ENCODE measurements at places on chromosomes 6 and 20.

- no peak for DNase-seq
These were observed 122.2 kb downstream of the JPH2 start for GRCh38 chr20:44064501-44065400.

DNA sequence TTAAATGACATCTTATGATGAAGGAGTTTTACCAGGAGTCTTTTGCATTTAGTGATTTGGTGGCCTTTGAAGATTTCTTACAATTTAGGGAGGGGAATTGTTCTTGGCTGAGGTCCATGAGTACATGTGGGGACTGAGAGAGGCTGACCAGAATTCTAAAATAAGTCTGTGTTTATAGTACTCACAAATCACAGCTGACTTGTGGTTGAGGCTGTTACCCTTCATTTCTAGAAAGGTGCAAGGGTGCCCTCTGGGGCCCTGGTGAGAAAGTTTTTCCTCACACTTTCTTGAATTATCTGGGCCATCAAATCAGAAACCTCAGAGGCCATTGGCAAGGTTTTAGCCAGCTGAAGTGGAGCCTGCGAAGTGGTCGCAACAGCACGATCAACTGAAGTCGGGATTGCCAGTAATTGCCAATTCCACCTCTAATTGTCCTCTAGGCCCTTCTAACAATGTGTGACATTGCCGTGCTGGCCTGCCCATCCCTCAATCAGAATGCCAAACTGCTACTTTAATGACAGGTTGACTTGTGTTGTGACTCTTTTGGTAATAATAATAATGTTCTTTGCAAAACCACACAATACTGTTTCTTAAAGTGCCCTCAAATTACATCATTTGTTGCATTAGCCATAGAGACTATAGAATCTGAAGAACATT is 221.6 kb downstream of the OGFRL1 start:
- no peak for DNase-seq

DNA sequence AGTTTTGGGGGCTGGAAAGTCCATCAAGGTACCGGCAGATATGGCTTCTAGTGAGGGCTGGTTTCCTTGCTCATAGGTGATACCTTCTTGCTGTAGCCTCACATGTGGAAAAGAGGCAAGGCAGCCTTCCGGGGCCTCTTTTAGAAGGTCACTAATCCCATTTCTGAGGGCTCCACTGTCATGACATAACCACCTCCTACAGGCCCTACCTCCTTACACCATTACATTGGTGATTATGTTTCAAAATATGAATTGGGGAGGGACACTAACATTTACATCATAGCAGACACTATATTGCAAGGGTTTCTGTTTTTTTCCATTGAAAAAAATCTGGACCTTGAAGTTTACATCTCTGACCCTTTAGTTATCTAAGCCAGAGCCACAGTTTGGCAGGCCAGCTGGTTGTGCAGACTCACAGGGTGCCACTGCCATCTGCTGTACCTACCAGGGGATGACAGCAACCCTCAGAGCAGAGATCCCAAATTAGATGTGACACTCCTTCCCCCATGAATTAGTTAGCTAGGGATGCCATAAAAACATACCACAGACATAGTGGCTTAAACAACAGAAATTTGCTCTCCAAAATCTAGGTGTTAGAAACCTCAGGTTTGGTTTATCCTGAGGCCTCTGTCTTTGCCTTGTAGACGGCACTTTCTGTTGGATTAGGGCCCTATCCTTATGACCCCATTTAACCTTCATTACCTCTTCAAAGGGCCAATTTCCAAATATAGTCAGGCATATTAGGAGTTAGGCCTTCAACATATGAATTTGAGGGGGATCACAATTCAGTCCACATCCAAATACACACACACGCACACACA is 166.4 kb upstream of the RNF217 start:
- DNase-seq: no peak

GRCh38 chr6:41073968-41074691 is 1.4 kb downstream of the NFYA start:
- no peak for DNase-seq

GRCh38 chr20:20606050-20606449 is 106.4 kb downstream of the RALGAPA2 start:
- DNase-seq: no peak

DNA sequence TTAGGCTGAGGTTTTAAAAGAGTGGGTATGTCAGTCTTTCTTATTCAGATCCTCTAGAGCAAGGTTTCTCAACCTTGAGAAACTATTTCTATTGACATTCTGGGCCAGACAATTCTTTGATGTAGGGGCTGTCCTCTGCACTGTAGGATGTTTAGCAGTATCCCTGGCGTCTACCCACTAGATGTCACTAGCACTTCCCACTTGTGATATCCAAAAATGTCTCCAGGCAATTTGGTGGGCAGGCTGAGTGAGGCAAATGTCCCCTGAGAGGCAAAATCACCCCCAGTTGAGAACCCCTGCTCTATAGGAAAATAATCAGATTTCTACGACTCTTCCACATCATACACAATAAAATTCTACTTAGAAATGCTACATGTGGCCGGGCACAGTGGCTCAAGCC is 7.7 kb upstream of the ZKSCAN8 start:
- DNase-seq: no peak

GRCh38 chr6:24985323-24985722 is 49.6 kb upstream of the RIPOR2 start:
- no peak for DNase-seq

- no peak for DNase-seq
These were observed 325.6 kb downstream of the BTBD3 start for GRCh38 chr20:12243327-12243726.

DNA sequence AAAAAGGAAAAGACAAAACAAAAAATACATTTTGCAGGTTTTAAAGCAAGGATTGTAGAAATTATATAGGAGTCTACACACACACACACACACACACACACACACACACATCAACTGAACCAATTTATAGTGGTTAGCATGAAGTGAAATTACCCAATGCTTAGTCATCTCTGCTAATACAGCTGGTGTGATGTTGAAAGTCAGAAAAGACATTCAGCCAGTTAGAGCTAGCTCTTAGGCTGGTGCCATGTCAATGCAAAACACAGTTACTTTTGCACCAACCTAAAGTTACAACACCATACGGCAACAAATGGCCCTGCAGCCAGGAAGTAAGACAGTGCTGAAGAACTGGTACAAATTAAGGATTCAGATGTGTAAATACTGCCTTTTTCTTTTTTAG is 15.2 kb downstream of the FAM210B start:
- no peak for DNase-seq

GRCh38 chr6:112302142-112302705 is 44.9 kb upstream of the RFPL4B start:
- no peak for DNase-seq

DNA sequence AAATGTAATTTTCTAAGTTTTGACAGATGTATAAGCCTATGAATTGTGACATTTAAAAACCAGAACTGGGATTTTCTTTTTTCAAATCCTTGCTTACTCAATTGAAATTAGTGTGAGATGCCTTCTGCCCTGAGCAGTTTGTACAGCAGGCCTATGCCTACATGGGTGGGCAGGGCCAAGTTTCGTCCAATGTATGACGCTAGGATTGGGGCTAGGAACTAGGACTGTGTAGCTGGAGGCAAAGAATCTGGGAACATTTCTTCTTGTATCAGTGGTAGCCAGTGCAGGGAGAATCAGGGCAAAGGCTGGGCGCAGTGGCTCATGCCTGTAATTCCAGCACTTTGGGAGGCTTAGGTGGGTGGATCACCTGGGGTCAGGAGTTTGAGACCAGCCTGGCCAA is 3.9 kb upstream of the PTPRA start:
- DNase-seq: no peak

DNA sequence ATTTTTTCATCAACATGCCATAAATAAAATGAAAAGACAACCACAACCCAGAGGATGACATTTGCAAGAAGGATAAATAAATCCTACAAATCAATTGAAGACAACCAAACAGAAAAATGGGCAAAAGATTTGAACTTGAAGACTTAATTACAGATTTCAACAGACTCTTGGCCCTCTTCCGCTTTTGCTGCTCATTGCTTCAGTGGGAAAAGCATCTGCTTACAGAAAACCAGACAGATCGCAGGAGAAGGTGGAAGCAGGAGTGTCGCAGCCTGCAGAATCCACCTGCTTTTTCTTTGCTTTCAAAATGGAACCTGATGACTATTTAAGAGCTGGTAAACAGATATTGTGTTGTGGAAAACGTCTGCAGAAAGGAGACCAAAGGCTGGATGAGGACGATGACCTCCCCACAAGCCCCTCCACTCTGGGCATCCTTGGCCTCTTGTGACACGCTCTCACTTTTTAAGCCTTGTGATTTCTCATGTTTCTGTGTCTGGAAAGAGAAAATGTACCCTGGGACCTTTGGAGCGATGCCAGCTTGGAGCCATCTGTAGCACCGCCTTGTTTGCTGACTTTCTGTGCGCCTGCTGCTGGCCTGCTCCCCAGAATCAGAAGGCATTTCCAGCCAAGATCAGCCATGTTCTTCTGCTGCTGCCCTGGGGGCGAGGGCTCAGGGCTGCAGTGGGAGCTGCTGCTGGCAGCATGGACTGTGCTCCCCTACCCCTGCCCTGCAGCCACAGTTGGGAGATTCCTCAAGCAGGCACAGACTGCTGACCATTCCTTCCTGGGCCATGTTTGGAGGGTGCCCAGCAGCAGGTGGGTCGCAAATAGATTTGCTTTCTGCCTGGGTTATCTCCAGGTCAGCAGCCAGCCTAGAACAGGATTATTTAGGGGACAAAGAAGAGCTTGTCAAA is 3.6 kb upstream of the CSTL1 start:
- DNase-seq: no peak

DNA sequence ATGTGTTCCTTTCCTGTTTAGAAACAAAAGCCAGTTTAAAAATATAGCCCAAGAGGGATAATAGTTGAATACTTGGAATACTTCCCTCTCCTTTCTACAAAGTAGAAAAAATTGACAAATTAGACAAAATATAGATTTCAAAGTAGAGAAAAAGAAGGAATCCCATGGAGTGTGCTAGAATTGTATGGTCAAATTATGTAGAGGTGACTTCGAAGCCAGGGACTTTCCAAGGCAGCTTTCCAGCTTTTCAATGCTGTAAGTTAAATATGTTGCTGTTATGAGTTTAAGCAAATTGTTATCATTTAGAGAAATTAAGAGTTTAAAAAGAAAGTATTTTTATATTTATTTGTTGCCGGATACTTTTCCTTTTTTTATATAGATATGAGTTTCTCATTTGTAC is 415.5 kb upstream of the OPRM1 start:
- DNase-seq: no peak

GRCh38 chr6:88295663-88296062 is 129.5 kb upstream of the CNR1 start:
- DNase-seq: no peak

GRCh38 chr20:25011261-25011660 is 18.7 kb upstream of the APMAP start:
- no peak for DNase-seq

DNA sequence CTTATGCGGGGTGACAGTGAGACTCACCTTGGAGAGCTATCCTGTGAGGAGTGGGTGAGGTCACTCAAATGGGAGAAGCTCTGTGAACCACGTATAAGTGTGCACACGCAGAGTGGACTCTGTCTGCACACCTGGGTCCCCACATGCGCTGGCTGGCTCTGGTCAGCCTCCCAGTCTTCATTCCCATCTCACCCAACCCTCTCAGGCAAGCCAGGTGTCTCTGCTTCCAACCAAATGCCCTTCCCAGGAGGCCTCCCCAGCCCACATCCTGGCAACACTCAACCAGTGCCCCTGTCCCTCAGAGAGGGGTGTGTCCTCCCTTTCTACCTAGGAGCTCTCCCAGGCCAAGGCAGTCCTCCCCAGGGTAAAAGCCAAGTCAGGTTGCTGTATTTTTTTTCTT is 8.0 kb upstream of the PI16 start:
- no peak for DNase-seq

DNA sequence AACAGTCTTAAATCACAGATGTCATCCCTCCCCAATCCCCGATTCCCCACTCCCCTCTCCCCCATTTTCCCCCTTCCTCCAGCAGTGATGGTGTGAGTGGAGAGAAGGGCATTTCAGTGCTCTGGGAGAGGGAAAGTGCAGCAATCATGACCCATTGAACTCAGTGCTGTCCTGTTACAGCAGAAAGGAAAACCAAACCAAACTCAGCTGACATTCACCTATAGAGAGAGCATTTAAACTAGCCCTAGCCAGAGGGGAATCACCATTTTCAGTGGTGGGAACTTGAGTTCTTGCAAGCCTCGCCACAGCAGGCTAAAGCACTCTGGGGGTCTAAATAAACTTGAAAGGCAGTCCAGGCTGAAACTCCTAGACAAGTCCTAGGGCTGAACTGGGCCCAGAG is 129.9 kb upstream of the COL21A1 start:
- DNase-seq: no peak

DNA sequence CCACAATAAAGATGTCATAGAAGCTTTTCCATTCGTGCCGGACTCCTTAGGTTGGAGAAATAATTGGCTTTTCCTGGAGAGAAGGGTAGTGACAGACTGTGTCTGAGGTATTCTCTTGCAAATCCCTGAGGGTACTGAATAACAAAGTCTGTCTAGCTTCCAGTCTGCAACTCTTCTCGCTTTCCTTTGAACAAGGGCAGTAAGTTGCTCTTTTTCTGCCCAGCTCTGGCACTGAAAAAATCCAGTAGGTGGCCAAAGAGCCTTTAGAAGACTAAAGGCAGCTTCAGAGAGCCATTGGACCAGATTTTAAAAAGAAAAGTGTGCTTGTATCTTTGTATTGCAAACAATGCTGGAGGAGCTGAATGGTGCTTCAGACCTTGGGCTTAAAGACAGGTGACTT is 20.7 kb upstream of the RREB1 start:
- no peak for DNase-seq

DNA sequence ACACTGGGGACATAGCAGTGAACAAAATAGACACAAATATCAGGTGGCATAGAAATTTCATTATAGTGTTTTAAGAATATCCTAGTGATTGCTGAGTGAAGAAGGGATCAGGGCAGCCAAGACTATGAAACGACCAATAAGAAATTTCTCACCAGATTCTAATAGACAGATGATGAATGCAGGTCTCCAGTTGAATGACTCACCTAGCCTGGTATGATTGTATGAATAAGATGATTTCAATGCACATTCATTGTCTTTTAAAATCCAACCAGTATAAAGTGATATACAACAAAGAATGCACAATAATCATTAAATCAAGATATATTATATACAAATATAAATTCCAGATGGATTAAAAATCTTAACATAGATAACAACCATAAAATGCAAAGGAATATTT is 124.5 kb upstream of the TENT5A start:
- no peak for DNase-seq

- DNase-seq: no peak
These were observed 17.5 kb upstream of the DSP start for GRCh38 chr6:7523922-7524321.

GRCh38 chr6:37182736-37183590 is 13.0 kb downstream of the PIM1 start:
- DNase-seq: no peak

DNA sequence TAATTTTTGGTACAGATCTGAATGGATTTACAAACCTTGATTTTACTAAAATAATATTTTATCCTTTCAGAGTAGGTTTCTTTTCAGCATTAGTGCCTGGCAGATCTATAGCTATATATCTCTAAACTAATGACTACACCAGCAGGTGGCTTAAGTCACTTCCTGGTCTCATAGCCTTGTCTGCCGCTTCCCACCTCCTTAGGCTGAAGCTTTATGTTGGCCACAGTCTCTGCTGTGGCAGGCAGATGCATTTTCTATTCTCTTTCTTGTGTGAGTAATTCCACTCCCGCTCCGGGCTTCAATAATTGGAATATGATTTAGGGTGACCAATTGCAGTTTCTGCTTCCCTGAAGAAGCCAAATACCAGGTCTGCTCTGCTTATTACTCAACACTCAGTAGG is 226.8 kb upstream of the HS3ST5 start:
- DNase-seq: no peak

GRCh38 chr6:155340464-155341129 is 26.3 kb upstream of the TFB1M start:
- DNase-seq: no peak

- DNase-seq: no peak
These were observed 13.5 kb downstream of the FOXF2 start for GRCh38 chr6:1402868-1403267.

Measured in stimulated activated CD4-positive, alpha-beta T cell treated with anti-CD3 and anti-CD28 coated beads, Interleukin-1b, Interleukin-23, amount 100 ng/mL, for 1 hour (primary cell).